Endodermal cell (in vitro differentiated cells): ENCODE measurements at places on chromosomes 7 and 10. TPM values are rescaled to one million over a fixed set of nuclear protein-coding genes. Genes with fewer than 3 reads are reported as not detected.

- peaks cover 11% of the 10 kb centered on the region for H3K4me1 ChIP-seq
- H3K27ac ChIP-seq = no peak overlapping the region
- H3K4me3 ChIP-seq = no peak overlapping the region
- H3K27me3 ChIP-seq = no peaks in the 10 kb centered on the region
These were observed 122.5 kb upstream of the C1QL3 start for GRCh38 chr10:16644146-16644545.

- DNase-seq = no peak
- H3K4me1 ChIP-seq = peaks cover 4% of the 10 kb centered on the region
- H3K4me3 ChIP-seq = no peak overlapping the region
- H3K27ac ChIP-seq = no peak overlapping the region
These were observed 20.6 kb upstream of the C10orf105 start for GRCh38 chr10:71740069-71740653.

GRCh38 chr10:1524540-1524939, 212.8 kb downstream of the ADARB2 start:
- no peaks in the 10 kb centered on the region for H3K27me3 ChIP-seq
- no peaks in the 10 kb centered on the region for H3K36me3 ChIP-seq
- H3K4me1 ChIP-seq = peaks cover 2% of the 10 kb centered on the region
- H3K4me3 ChIP-seq = no peak overlapping the region

GRCh38 chr10:75542906-75543305, 111.5 kb downstream of the LRMDA start:
- no peaks in the 10 kb centered on the region for H3K36me3 ChIP-seq
- peak overlapping the region; percentile 68 for H3K27ac ChIP-seq
- H3K4me3 ChIP-seq = no peak overlapping the region
- DNase-seq = peak; percentile 61

DNA sequence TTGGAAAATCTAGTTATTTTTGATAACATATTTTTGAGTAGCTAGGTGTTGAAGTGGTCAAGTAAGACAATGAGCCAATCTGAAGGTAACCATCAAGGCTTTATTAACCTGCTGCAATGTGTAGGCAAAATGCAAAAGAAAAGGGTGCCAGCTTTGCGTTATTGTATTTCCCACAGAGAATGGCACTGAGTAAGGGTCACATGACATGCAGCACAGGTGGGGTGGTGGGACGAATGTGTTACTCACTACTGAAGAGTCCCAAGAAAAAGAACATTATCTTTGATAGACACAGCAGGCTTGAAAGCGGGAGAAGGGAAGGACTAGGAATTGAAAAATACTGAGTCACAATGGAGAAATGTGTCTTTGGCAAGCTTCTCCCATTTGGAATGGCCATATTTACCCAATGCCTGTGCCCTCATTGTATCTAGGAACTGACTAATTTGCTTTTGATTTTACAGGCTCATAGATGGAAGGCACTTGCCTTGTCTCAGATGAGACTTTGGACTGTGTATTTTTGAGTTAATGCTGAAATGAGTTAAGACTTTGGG, 898.6 kb upstream of the POT1 start:
- H3K4me3 ChIP-seq = no peak overlapping the region
- H3K36me3 ChIP-seq = no peaks in the 10 kb centered on the region
- no peak for DNase-seq
- H3K27ac ChIP-seq = no peak overlapping the region

DNA sequence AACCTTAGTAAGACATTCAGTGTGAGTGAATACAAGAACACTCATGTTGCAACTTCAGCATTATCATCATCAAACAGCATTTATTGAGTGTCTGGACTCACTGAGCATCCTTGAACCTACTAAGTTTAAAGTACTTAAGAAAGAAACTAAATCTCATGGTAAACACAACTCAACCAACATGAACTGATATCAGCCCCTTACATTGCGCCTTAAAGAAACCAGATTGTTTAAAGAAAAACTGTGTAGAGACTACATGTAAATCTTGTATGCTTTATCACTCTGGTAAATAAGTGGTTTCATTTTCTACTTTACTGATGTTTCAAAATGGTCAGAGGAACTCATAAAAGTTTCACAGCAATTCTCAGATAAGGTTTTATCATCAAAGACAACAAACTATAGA, 157.5 kb upstream of the FERD3L start:
- no peaks in the 10 kb centered on the region for H3K36me3 ChIP-seq
- no peak for DNase-seq
- no peak overlapping the region for H3K4me3 ChIP-seq
- H3K4me1 ChIP-seq = peaks cover 6% of the 10 kb centered on the region

DNA sequence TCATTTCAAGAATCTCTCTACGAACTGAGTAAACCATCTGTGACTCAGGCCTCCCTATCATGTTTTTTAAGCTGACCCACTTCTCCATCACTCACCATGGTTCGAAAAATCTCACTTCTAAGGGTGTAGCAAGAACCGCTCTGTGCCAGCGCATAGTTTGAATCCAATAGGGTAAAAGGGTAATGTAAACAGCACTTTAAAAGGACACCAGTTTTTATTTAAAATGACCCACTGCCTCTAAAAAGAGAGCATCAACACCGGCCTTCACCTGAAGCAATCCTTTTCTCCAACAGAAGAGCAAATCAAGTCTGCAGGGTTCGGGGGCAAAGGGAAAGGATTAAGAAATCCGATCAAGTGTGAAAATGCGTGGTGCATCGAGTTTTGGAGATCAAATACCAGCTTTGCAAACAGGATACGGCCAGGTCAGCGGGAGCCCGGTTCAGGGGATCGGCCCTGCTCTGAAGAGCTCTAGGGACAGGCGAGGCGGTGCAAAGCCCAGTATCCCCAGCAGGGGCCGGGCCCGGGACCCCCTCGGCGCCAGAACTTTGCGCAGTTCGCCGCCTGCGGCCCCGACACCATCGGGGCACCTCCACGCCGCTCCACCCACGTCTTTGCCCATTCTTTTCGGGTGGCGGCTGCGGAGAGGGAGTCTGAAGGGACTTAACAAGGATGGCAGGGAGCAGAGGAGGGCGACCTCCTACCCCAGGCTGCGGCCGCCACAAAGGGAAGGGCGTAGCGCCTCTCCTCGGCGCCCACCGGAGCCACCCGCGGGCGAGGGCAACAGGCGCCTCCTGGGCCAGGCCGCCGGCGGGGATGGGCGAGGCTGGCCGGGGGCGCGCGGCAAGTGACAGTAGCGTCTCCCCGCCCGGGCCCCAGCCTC, 842 bp downstream of the NMT2 start:
- peak overlapping the region; percentile 89 for H3K4me3 ChIP-seq
- H3K4me1 ChIP-seq = no peaks in the 10 kb centered on the region
- H3K27me3 ChIP-seq = no peaks in the 10 kb centered on the region
- no peaks in the 10 kb centered on the region for H3K36me3 ChIP-seq
- DNase-seq = peak; percentile 92

DNA sequence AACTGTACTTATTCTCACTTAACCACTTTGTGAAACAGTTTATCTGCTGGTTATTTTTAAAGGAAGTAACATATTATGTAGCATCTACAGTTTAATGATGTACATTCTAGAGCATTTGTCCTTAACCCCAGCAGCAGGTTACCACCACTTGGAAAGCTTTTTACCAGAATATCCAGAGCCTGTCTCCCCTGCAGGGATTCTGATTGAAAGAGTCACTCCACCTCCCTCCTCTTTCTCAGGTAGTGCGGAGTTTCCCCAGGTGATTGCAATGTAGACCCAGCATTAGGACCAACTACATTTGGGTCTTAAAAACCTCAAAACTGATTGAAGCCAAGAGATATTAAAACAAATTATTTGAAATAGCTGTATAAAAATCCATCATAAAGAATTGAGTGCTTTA, 53.1 kb downstream of the NRG3 start:
- no peaks in the 10 kb centered on the region for H3K4me1 ChIP-seq
- H3K36me3 ChIP-seq = no peaks in the 10 kb centered on the region
- no peaks in the 10 kb centered on the region for H3K27me3 ChIP-seq
- no peak for DNase-seq

DNA sequence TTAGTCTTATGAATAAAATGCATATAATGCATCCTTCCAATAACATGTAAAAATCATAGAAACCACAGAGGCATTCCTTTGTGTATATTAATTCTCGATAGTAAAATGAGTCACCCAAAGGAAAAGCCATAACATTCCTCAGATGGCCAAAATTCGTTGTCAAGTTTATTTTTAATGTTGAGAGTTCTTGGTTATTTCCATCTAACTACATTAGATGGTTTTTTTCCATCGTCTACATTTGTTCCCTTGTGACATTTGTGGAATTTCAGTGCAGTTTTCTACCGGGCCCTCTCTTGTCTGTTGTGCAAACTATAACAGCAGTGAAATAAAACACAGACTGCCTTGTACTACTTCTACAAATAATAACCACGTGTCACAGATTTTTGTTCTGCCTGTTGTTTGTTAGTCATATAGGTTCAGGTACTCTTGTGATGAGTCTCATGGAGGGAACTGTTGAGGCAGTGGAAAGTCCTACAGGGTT, 54.7 kb upstream of the CCAR1 start:
- no peak for DNase-seq
- H3K27me3 ChIP-seq = no peaks in the 10 kb centered on the region
- peaks cover 60% of the 10 kb centered on the region for H3K36me3 ChIP-seq
- no peak overlapping the region for H3K4me3 ChIP-seq
- no peak overlapping the region for H3K27ac ChIP-seq
- no peaks in the 10 kb centered on the region for H3K4me1 ChIP-seq

DNA sequence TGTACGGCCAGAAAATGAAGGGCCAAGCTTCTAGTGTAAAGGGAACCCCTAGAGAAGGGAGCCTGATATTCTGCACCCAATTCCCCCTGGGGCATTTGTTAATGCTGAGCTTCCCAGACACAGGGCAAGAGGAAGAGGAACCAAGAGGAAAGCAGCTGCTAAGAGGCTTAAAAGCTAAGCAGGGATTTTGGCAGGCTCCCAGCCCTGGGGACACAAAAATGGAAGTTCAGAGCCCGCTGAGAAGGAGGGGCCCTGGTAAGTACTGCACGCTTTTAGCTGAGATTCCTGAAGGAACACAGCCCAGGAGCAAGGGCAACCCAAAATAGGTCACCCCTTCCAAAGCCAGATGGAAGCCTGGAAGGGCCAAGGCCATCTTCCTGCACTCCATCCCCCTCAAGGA, 387.3 kb upstream of the MGMT start:
- no peak for DNase-seq
- H3K4me3 ChIP-seq = no peak overlapping the region
- H3K36me3 ChIP-seq = no peaks in the 10 kb centered on the region
- no peak overlapping the region for H3K27ac ChIP-seq
- no peaks in the 10 kb centered on the region for H3K27me3 ChIP-seq
- H3K4me1 ChIP-seq = no peaks in the 10 kb centered on the region

DNA sequence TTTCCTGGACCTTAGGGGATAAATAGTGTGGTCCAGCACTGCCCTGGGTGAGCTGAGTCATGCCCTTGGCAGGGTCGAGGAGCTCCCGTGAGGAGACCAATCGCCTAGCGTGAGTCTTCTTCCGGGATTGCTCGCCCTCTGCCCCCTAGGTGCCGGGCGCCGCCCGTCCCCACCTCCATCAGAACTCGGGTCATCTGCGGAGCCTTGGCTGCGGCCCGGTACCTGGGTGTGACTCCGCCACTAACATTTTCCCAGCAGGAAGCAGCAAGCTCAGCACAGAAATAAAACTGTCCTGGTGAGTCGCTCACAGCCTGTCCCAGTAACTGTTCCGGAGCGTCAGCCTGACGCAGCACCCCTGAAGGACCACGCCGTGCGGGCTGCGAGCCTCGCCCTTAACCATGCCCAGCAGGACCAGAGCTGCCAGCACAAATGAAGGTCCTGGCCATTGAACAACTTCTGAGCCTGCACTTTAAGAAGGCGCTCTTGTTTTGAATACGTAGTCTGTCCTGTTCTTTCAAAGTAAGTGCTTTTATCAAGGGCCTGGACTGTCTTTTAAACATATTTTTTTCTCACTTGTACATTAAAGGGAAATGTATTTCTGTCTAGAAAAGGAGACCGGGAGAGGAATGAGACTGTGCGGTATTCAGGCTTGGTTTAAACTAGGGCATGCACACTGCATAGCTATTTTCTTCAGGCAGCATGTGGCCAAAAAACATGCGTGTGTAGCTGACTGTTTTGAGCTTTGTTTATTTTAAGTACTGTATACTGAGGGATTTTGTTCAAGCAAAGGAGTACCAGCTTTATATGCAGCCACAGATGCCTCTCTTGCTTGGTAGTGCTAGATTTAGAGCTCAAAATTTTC, 136.7 kb downstream of the HECW1 start:
- no peak for DNase-seq
- H3K36me3 ChIP-seq = no peaks in the 10 kb centered on the region
- H3K27me3 ChIP-seq = no peaks in the 10 kb centered on the region
- H3K27ac ChIP-seq = no peak overlapping the region
- no peak overlapping the region for H3K4me3 ChIP-seq
- H3K4me1 ChIP-seq = no peaks in the 10 kb centered on the region

DNA sequence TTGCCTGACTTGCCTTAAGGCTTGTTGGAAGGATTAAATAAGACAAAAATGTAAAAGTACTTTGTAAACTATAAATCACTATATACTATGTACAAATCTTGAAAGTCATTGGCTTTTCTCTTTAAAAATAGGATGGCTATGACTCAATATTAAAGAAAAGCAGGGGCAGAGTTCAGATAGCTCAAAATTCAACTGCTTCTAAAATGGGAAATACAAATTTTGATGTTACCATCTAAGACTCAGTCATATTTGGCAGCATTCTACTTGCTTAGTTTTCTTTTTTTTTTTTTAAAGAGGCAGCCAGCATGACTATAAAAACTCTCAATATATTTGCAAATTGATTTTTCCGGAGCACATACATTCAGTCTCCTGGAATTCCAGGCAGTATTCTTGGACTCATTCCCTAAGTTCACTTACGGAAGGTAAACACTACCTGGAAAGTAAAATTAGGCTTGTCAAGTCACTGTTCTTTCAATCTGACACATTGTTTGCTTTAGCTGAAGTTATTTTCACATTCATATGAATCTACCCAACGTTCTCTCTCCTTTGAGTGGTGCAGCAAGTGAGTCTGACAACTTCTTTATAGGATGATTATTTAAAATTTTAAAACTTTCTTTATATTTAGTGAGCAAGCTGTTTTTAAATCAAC, 133.8 kb upstream of the CCDC6 start:
- H3K27ac ChIP-seq = no peak overlapping the region
- no peaks in the 10 kb centered on the region for H3K27me3 ChIP-seq
- peaks cover 4% of the 10 kb centered on the region for H3K4me1 ChIP-seq
- H3K4me3 ChIP-seq = no peak overlapping the region
- no peak for DNase-seq

- H3K4me1 ChIP-seq = peaks cover 51% of the 10 kb centered on the region
- peaks cover 6% of the 10 kb centered on the region for H3K27me3 ChIP-seq
- DNase-seq = no peak
- peak overlapping the region; percentile 94 for H3K4me3 ChIP-seq
- H3K36me3 ChIP-seq = peaks cover 19% of the 10 kb centered on the region
These were observed 4.4 kb downstream of the BAG3 start for GRCh38 chr10:119655566-119656001.

- no peak for DNase-seq
- H3K27ac ChIP-seq = no peak overlapping the region
- H3K36me3 ChIP-seq = no peaks in the 10 kb centered on the region
- H3K4me3 ChIP-seq = no peak overlapping the region
- no peaks in the 10 kb centered on the region for H3K27me3 ChIP-seq
These were observed 276.5 kb downstream of the MAGI2 start for GRCh38 chr7:79176859-79177477.

GRCh38 chr10:99809931-99810615, 27.6 kb downstream of the ABCC2 start:
- H3K36me3 ChIP-seq = no peaks in the 10 kb centered on the region
- H3K4me3 ChIP-seq = no peak overlapping the region
- H3K4me1 ChIP-seq = no peaks in the 10 kb centered on the region
- DNase-seq = no peak

The SPDYE8 gene
- not detected in 3 replicates for total RNA-seq

The GHITM gene
- total RNA-seq = 84.5 and 95.7 TPM in 2 replicates

The SPDYE5 gene
- not detected in 3 replicates for total RNA-seq

The MKX gene
- 0.17 to 0.42 TPM (median 0.29 TPM) in 3 replicates for total RNA-seq

The EGFR gene
- 2.7 to 5.8 TPM (median 5.6 TPM) in 3 replicates for total RNA-seq

The OPN4 gene
- not detected in 3 replicates for total RNA-seq
